ENCODE measurements at places on chromosomes 4 and X.

- peak; percentile 90 for DNase-seq
Observed at GRCh38 chrX:124217304-124218251, 114.9 kb upstream of the TEX13D start.

- DNase-seq = no peak
Observed at GRCh38 chr4:51925307-51925706, 82.4 kb downstream of the DCUN1D4 start.

- peak; percentile 29 for DNase-seq
Observed at GRCh38 chr4:82044141-82044993, 329.4 kb downstream of the HNRNPD start.

DNA sequence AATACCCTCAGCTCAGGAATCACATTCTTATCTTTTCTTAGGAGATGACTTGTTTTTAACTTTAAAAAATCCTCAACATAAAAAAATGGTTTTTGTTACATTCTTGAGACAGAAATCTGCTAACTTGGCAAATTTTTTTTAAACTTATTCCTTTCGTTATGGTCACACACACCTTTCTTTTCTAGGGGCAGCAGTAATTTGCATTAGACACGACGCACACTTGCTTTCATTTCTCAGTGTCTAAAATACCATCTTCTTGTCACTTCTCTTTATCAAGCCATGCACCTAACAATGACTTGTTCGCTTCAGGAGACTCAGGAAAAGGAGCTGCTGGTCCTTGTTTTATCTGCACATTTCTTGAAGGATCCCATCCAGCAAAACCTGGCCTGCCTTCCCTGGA lies 112.6 kb upstream of the TBL1X start:
- no peak for DNase-seq

GRCh38 chrX:118615141-118615540 lies 112.3 kb upstream of the IL13RA1 start:
- no peak for DNase-seq

DNA sequence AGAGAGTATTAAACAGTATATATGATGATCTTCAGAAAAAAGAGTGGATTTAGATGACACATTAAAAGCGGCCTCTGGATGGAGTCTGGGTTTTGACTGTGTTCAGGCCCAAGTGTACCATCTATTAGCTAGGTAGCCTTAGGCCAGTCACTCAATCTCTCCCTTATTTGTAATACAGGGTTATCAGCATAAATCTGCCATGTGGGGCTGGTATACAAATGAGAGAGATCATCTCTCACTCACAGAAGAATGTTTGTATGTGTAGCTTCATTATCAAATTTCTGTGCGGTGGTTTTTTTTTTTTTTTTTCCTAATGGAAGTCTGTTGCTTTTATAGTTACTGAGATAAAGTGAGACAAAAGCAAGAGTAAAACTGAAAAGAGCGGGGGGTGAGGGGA lies 12.7 kb downstream of the SLC2A9 start:
- DNase-seq = no peak

DNA sequence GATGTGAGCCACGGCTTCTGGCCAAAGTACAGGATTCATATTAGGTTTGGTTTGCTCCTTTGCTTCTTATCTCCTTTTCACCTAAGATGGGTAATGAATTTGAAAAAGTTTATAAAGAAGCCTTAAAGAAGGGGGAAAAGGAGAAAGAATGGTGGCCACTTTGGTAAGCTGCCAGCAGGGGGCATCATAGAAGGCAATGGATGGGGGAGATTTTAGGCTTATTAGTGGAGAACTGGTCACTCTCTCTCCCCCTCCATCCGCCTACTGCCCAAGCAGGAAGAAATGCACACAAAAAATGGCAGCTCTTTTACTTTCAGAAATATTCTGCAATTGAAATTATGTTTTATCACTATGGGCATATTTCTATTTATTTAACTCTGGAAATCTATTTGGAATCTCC lies 32.0 kb downstream of the SPARCL1 start:
- peak; percentile 13 for DNase-seq

DNA sequence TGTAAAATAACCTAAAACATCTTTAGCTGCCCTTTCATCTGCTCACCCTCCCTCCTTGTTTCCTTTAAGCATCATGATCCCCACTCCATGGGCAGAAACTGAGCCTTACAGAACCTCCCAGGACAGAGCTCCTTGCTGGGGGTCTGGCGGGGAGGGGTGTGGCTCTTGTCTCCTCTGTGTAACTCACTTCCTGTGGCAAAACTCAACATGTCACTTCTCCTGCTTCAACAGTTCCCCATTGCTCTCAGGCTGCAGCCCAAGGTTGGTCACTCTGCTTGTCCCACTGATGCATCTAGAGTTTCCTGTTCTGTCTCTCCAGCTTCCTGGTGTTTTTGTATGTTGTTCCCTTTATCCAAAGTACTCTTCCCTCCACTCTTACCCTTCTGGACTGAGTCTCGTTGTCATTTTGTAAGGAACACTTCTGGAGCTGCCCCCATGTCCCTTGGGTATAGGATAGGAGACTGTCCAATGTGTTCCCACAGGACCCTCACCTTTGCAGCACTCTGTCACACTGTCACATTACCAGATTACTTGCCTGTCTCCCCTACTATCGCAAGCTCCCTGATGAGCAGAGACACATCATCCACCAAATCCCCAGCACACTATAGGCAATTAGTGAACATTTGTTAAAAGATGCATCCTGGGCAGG lies 19.6 kb downstream of the TMEM31 start:
- peak; percentile 16 for DNase-seq

DNA sequence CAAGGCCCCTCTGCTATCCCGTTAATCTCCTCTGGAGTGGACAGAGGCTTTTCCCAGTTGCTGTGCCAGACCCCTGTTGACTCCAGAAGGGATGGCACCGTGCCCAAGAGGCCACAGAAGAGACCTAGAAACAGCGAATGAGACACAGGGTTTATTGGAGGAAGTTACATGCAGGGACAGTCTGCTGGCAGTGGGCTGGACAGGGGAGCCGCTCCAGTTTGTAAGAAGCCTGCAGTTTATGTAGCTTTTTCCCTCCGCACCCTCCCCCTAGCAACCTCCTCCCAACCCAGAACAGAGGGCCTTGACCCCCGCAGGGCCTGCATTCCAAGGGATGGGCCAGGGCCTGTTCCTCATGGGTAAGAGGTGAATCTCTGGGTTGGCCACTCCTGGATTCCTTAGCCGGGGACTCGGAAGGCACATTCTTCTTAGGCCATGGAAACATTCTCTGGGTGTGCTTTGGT lies 216.8 kb upstream of the PSAPL1 start:
- no peak for DNase-seq

DNA sequence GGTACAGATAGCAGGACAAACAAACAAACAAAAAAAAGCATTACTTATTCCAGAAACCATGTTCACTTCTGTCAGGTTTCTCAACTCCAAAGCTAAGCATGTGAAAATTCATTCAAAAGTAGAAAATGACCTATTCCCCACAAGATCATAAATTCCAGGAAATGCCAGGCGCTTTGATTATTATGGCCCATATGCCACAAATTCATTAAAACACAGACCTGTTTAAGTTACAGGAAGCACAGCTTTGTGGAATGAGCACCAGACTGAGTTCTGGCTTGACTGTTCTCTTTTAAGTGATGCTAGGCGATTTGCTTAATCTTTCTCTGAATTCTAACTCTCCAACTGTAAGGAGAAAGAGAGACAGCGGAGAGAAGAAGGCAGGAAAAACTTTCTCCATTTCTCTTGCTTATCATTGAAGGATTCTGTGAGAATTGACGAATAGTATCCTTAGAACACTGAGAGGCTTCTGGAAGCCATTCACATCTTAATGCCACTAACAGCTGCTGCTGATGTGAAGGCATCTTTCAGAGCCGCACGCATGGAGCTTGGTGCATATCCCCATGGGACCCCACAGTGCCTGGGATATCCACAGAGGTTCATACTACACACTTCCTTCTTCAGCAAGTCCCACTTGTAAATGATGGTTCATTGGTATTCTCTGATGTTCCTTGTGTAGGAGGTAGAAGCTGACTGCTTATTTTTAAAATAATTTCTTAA lies 138.0 kb downstream of the ZNF674 start:
- no peak for DNase-seq

DNA sequence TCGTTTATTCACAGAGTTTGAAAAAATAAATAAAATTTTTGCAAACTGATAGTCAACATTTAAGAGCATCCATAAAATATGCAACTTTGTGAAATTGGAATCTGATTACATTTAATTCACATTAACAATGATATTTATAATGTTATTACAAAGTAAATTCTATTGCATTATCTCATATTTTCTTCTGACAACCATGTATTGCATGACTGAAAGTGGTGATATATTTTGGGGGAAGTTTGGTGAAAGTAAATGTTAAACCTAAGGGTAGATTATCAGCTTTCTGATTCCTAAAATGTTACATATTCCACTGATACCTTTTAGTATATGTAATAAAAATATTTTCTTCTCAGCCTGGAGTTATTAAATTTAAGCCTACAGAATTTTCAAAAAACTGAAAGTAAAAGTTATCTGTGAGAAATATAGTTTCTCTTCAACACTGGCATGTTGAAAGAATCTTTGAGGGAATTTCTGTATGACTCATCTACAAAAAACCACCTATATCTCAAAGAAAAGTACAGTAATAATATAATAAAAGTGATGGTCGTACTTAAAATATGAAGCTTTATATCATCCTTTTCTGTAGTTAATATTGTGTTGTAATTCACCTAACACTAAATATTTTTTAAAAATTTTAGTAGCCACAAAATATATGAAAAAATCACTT lies 1179.6 kb upstream of the PCDH7 start:
- no peak for DNase-seq

DNA sequence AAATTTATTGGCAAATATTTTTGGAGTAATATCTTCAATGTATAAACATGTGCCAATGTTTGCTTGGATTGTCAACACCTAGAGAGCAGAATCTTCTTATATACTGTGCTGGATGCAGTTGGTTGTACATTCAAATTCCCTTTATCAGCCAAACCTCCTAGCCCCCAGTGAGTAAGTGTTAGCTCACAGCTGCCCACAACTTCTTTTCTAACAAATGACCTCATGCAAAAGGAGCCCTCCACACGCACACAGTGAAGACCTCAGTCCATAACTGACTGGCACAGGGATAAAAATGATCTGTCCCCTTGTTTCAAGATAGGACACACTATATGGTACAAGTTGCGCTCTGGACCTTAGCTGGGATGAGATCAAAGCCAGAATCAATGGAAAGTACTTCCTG lies 458.0 kb upstream of the NWD2 start:
- no peak for DNase-seq

DNA sequence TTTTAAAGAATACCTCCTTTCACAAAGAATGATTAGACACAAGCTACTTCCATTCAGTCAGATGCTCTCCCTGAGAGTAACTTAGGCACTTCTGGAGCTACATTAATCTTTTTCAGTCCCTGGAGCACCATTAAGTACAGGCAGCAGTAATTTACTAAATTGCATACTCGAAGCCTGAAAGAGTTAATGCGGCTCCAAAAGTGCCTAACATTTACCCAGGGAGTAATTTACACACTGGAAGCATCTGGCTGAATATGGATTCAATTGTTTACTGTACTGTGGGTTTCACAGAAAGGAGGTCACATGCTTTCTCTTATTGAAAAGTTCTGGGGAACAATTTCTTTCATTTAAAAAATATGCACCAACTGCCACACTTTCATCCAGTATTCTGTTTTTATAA lies 260.8 kb upstream of the TENM3 start:
- no peak for DNase-seq

DNA sequence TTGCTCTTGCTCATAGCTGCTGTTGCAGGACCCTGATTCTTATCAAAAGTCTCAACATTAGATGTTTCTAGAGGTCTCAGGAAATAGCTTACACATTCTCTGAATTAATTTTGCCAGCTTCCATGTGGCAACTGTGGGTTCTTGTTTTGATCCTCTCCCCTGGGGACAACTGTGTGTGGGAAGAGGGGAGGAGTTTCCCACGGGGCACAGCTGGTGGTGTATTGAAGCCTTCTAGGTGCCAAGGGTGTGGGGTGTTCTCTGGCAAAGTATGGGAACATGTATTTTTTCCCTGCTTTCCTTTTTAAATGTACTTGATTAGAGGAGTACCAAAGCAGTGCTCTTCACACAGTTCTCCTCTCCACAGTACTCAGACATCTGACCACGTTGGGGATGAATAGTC lies 212.7 kb downstream of the RPA4 start:
- DNase-seq = no peak

GRCh38 chr4:177519481-177520260 lies 77.4 kb upstream of the AGA start:
- no peak for DNase-seq

DNA sequence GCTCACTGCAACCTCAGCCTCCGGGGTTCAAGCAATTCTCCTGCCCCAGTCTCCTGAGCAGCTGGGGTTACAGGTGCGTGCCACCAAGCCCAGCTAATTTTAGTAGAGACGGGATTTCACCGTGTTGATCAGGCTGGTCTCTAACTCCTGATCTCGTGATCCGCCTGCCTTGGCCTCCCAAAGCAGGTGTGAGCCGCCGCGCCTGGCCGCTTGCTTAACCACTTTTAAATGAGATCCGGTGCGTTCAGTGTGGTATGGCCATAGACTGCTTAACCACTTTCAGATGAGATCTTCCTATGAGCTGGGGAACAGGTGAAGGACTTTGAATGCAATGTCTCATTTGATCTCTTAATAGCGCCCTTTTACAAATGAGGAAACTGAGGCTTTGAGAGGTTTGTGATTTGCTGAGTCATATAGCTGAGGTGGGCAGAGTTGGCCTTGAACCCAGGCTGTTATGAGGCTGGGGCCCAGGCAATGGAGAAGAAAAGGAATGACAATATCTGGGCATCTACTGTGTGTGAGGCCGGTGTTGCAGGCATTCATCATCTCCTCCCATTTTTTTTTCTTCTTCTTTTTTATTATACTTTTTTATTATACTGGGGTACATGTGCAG lies 41.9 kb upstream of the NSG1 start:
- DNase-seq = no peak

GRCh38 chr4:8115916-8116315 lies 42.7 kb downstream of the ABLIM2 start:
- no peak for DNase-seq

DNA sequence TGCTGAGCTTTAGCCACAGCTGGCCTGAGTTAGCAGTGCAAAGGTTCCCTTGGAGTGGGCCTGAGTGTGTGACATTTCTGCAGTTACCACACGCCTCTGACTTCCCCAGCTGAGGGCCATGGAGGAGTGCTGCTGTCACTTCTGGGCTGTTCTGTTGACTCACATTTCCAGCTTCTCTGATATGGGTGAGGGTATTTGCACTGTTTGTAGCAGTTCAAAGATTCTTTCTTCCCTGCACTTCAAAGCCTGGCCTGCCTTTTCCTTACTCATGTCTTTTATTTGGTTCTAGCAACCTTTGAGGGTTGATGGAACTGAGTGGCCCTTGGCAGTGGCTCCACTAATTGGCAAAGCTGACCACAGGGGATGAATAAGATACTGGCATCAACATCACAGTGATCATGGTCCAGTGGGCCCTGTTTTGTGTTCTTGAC lies 26.4 kb upstream of the SCML1 start:
- DNase-seq = no peak

- no peak for DNase-seq
Observed at GRCh38 chrX:9859711-9860555, 73.7 kb downstream of the SHROOM2 start.

GRCh38 chrX:15241301-15241700 lies 28.6 kb downstream of the ASB9 start:
- DNase-seq = no peak
